Naive B cell (primary cell): ENCODE measurements at places on chromosomes 5 and 9. TPM values are rescaled to one million over a fixed set of nuclear protein-coding genes. Genes with fewer than 3 reads are reported as not detected.
A peak's percentile ranks its signal among the peaks of the same experiment; 100 is the strongest.

Gene SLC36A2
- not detected for polyA plus RNA-seq

Gene FAT2
- not detected for polyA plus RNA-seq

Gene HK3
- 0.23 TPM for polyA plus RNA-seq

Gene IRX4
- not detected for polyA plus RNA-seq

Gene SLC23A1
- 0.57 TPM for polyA plus RNA-seq

Gene ACTBL2
- polyA plus RNA-seq, result not detected

Gene PITX1
- not detected for polyA plus RNA-seq

- no peak for DNase-seq
Measured at GRCh38 chr5:5467737-5468136, 45.3 kb downstream of the ICE1 start.

- DNase-seq, result no peak
Measured at GRCh38 chr5:104526866-104527265, 964.3 kb upstream of the NUDT12 start.

- no peak for DNase-seq
Measured at GRCh38 chr5:114658194-114658593, 296.3 kb downstream of the KCNN2 start.

GRCh38 chr9:99093492-99093791 is 11.5 kb upstream of the TGFBR1 start:
- no peak for DNase-seq

GRCh38 chr5:82595113-82595512 is 317.0 kb upstream of the RPS23 start:
- DNase-seq, result no peak

DNA sequence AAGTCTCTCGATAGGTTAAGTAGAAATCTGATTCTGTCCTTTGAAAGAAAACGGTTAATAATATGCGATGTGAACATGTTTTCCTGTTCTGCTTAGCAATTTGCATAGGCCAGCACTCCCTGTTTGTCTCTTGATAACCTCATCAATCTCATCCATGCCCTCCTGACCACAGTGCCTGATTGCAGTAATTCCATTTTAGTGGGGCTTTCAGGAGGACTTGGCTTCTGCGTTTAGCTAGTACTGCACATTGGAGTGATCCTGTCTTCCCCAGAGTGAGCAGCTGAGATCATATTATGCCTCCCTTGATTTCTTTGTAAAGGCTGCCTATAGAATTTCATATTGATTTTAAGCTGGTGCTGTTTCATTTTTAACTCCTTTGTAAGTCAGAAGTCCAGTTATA is 335.9 kb upstream of the ISL1 start:
- no peak for DNase-seq

DNA sequence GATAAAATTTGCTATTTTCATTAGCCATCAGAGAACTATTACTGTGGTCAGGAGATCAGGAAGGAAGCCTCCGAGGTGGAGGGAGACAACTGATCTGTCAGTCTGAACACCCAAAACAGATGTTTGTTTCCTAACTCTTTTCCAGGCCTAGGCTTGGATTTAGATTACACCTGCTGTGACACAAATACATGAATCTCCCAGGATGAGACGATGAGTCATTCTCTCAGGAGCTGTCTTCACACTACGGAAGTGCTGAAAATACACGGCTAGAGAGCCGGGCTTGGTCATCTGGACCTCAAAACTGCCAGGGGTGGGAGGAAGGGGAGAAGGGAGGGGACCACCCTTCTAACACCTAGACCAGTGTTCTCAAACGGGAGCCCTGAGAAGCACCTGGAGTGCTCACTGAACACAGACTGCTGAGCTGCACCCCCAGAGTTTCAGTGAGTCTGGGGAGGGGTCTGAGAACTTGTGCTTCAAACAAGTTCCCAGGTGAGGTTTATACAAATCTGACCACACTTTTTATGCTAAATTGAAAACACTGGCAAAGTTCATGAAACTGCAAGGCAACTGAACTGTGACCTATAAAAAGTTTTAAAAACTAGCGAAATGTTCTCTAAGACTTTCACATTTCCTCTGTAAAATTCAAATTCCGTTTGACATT is 80.3 kb upstream of the EQTN start:
- no peak for DNase-seq

- no peak for DNase-seq
Measured at GRCh38 chr5:75465480-75465879, 45.9 kb downstream of the CERT1 start.

DNA sequence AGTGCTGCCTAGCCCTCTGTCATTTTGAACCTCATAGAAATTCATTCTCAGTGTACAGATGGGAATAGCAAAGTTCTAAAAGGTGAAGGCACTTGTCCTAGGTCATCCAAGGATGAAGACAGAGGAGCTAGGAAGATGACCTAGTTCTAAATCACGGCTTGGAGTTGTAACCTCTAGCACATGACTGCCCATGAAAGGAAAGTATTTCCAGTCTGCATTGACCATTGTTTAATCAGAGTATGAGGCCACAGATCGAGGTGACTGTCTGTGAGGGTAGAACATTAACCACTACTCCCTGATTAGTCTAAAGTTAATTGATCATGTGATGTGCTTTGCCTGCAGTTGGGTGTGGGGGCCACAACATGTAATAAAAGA is 674 bp upstream of the TNFSF15 start:
- no peak for DNase-seq

DNA sequence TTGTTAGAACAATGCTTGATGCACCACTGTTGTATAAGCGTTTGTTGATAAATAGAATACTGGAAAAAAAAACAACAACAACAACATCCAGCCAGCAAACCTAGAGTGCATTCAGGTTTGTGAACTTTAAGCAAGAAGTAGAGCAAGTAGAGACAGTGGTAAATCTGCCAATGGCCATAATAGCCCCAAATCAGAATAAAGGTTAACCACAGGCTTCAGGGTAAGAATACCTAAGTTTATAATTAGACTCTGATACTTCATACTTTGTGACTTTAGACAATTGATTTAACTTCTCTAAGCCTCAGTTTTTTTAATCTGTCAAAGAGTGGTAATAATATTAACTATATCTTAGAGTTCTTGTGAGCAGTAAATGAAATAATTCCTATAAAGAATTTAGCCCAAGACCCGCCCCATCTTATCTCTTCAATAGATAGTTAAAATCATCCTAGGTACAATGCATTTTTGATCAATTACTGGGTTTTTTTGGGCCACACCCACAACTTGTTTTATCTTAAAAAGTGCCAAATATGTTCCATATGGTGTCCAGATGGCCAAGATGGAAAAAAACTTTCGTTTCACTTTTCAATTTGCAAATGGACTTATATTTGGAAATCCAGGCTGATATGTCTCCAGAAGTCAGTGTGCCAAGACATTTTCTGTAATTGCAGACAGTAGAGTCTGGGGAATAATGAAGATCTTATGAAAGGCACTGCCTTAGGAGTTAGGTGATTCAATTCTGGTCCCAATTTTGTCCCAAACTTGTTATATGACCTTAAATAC is 24.5 kb upstream of the DPYSL3 start:
- DNase-seq, result no peak

GRCh38 chr9:105259274-105259673 is 14.8 kb downstream of the SLC44A1 start:
- DNase-seq, result no peak

GRCh38 chr5:110008131-110008530 is 318.4 kb downstream of the MAN2A1 start:
- no peak for DNase-seq

GRCh38 chr9:129626625-129627284 is 792 bp downstream of the NTMT1 start:
- DNase-seq, result peak; percentile 48

DNA sequence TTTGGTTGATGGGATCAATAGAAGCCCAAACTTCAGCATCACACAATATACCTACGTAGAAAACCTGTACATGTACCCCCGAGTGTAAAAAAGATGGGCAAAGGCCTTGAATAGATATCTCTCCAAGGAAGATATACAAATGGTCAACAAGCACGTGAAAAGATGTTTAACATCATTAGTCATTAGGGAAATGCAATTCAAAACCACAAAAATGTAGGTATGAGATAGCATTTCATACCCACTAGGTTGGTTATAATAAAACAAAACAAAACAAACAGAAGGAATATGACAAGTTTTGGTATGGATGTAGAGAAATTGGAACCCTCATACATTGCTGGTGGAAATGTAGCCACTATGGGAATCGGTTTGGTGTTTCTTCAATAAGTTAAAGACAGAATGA is 33.1 kb upstream of the PPARGC1B start:
- DNase-seq, result no peak

GRCh38 chr9:18467696-18468095 is 6.3 kb upstream of the ADAMTSL1 start:
- DNase-seq, result no peak

- DNase-seq, result no peak
Measured at GRCh38 chr5:84589926-84590325, 205.2 kb upstream of the EDIL3 start.

DNA sequence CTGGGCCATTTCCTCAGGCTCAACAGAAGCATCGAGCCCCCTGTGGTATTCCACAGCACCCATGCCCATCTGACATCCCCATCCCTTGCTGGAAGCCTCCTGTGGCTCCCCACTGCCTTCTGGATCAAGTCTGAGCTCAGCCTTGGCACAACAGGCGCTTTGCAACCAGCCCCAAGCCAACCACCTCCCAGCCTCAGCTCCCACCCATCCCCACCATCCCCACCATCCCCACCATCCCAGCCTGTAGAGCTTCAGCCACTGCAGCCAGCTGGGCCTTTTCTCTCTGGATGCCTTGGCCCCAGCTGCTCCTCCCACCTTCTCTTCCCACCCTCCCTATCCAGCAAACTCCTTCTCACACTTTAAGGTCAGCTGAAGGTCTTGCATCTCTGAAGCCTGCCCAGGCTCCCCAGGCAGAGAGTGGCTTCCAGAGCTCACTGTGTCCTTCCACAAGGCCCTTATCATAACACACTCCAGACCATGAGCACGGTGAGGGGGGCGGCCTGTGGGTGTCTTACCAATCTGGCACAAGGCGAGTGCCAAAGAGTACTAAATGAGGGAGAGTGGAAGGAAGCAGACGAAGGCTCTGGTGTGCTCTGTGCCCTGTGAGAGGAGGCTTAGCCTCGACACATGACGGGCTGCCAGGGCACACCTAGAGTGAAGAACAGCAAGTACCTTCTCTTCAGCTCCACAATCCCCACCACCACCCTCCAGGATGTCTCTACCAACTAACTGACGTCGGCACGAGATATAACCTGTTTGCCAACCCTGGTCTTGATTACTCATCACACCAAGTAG is 6.5 kb downstream of the HIGD2A start:
- DNase-seq, result no peak
